ENCODE measurements at places on chromosomes 1 and 21. TPM values are rescaled to one million over a fixed set of nuclear protein-coding genes. Genes with fewer than 3 reads are reported as not detected.
A peak's percentile ranks its signal among the peaks of the same experiment; 100 is the strongest.

DNA sequence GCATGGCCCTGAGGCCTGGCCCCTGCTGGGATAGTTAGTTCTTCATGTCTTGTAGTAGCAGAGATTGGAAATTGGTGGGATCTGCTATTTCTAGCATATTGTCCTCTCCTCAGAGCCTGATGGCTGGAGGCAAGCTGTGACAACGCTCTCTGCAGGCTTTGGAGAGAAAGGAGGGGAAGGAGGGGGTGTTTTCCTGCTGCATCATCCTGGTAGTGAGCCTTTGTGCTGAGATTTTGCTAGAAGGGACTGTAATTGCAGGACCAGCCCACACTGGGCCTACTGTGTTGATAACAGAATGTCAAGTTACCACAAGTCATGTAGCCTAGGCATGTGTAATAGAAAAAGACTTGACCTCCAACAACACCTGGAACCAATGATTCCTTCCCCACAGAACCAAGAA is 351.0 kb downstream of the SIPA1L2 start:
- DNase-seq, result no peak
- no peak overlapping the region for H3K4me3 ChIP-seq
- H3K4me1 ChIP-seq, result no peaks in the 10 kb centered on the region
- peaks cover 5% of the 10 kb centered on the region for H3K27me3 ChIP-seq

- peaks cover 49% of the 10 kb centered on the region for H3K4me1 ChIP-seq
- no peak for DNase-seq
- no peaks in the 10 kb centered on the region for H3K27me3 ChIP-seq
- H3K36me3 ChIP-seq, result peaks cover 3% of the 10 kb centered on the region
- no peak overlapping the region for H3K4me3 ChIP-seq
These were observed 4.3 kb downstream of the TAF5L start for GRCh38 chr1:229621663-229622062.

DNA sequence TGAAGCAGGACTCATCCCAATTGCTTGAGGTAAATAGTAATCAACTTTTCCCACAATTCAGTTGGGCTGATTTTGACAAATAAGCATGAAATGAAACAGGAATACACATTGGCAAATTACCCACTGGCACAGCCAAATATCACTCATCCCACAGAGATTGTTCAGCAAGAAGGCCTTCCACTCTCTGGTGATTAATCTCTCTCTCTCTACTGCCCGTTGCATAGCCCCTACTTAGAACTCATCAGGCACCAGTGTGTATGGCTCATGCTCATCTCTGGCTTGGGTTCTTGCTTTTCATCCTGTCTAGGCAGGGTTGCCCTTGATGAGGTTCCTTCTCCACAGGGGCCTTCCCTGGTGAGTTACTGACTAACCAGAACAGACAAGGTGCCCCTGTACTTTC is 1.1 kb downstream of the BSDC1 start:
- H3K27ac ChIP-seq, result peak overlapping the region; percentile 96
- DNase-seq, result peak; percentile 21
- H3K36me3 ChIP-seq, result no peaks in the 10 kb centered on the region

- H3K27me3 ChIP-seq, result peaks cover 27% of the 10 kb centered on the region
- H3K36me3 ChIP-seq, result no peaks in the 10 kb centered on the region
- no peak for DNase-seq
These were observed 5.0 kb downstream of the WNT3A start for GRCh38 chr1:228011721-228012311.

GRCh38 chr21:36477001-36477400 is 2.9 kb downstream of the CLDN14 start:
- H3K27ac ChIP-seq, result no peak overlapping the region
- H3K27me3 ChIP-seq, result peaks cover 7% of the 10 kb centered on the region
- H3K36me3 ChIP-seq, result no peaks in the 10 kb centered on the region

GRCh38 chr1:121414905-121415304 is 230.1 kb downstream of the SRGAP2C start:
- DNase-seq, result no peak
- no peaks in the 10 kb centered on the region for H3K4me1 ChIP-seq
- no peaks in the 10 kb centered on the region for H3K36me3 ChIP-seq
- no peak overlapping the region for H3K27ac ChIP-seq
- H3K4me3 ChIP-seq, result no peak overlapping the region

DNA sequence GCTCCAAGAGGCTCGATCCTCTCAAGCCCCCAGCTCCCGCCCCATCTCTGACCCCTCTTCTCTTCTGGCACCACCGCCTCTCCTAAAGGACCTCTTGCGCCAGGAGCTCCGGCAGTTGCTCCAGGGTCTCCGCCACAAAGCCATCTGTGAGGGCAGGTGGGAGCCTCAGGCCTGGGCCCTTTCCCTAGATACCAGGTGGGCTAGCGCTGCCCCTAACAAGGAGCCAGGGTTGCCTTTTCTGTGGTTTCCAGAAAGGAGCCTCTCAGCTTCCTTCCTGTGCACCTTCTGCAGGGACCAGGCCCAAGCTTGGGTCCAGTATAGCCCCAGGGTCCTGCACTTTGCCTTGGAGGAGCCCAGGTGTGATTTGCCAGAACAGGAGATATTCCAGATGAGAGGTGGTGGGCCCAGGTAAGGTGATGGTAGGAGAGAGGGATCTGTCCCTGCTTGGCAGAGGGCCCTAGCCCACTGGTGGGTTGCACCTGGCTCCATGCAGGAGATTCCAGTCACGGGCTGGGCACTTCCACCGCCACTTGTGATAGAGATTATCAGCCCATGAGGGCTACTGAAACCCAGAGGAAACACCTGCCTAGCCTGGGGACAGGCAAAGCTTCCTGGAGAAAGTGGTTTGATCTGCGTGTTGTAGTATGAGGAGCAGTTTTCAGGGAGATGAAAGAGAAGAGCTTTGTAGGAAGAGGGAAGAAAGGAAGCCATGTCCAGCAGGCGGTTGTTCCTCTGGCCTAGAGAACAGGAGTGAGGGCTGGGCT is 1.0 kb downstream of the CCDC24 start:
- no peaks in the 10 kb centered on the region for H3K27me3 ChIP-seq
- no peaks in the 10 kb centered on the region for H3K36me3 ChIP-seq
- peaks cover 12% of the 10 kb centered on the region for H3K4me1 ChIP-seq

GRCh38 chr1:26323382-26323781 is 5.6 kb downstream of the CD52 start:
- H3K27me3 ChIP-seq, result no peaks in the 10 kb centered on the region
- no peak for DNase-seq
- no peak overlapping the region for H3K4me3 ChIP-seq
- peaks cover 45% of the 10 kb centered on the region for H3K36me3 ChIP-seq

DNA sequence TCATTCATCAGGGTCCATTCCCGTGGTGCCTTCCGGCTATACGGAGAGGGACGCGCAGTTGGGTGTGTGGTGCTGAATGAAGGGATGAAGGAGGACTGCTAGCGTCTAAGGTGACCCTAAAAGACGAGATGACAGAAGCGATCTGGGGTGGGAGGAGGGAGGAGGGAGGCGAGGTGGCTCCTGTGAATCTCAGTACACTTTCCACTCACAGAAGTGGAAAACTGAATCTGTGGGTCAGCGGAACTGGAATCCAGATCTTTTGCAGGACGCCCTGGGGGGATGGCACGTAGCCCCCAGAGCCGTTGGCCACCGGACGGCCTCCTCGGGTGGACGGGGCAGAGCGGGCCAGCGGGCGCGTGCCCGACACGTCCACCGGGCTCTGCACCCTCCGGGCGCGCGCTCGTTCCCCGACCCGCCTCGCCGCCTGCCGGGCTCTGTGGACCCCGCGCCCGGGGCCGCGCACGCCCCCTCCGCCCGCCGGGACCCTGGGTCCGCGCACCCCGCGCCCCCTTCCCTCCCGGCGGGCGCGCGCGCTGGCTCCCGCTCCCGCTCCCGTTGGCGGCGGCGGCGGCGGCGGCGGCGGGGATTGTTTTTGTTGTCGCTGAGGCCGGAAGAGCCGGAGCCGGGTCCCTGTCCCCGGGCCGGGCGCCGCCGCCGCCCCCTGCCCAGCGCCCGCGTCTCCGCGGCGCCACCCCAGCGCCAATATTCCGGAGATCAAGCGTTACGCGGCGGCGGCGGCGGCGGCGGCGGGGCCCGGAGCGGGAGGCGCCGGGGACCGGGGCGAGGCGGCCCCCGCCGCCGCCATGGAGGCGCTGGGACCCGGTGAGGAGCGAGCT is at the start of gene AGO4:
TSS of gene AGO4 (plus strand) at position 403 of the 836 bp plus-strand sequence. CDS start at position 804, 401 bp downstream.
- H3K36me3 ChIP-seq, result no peaks in the 10 kb centered on the region
- peak within 1 kb of the TSS; percentile 81 for H3K27ac ChIP-seq
- H3K27me3 ChIP-seq, result no peaks in the 10 kb centered on the region
- DNase-seq, result peak; percentile 42

- peak; percentile 86 for DNase-seq
- no peak overlapping the region for H3K27ac ChIP-seq
- peaks cover 17% of the 10 kb centered on the region for H3K27me3 ChIP-seq
- H3K4me1 ChIP-seq, result no peaks in the 10 kb centered on the region
- H3K36me3 ChIP-seq, result no peaks in the 10 kb centered on the region
These were observed 89.0 kb upstream of the SERTAD4 start for GRCh38 chr1:210143465-210144062.

DNA sequence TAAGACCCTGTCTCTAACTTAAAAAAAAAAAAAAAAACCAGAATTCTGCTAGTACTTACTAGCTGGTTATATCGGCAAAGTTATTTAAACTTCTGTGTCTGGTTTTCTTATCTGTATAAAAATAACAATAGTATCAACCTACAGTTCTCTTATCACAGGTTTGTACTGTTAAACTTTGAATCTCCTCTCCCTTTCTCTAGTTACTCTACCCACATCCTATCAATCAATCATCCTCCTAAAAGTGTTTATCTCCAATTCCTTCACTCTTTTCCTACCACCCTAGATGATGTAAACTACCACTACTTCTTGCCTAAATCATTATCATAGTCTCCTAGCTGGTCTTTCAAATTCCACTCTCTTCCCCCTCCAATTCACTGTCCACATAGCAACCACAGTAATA is 27.6 kb downstream of the USP33 start:
- H3K27ac ChIP-seq, result no peak overlapping the region
- peaks cover 14% of the 10 kb centered on the region for H3K36me3 ChIP-seq
- H3K27me3 ChIP-seq, result no peaks in the 10 kb centered on the region
- no peak for DNase-seq

GRCh38 chr1:236686815-236687160 is 489 bp downstream of the ACTN2 start:
- no peak overlapping the region for H3K4me3 ChIP-seq
- no peak for DNase-seq
- H3K27me3 ChIP-seq, result peaks cover 39% of the 10 kb centered on the region
- H3K36me3 ChIP-seq, result no peaks in the 10 kb centered on the region
- H3K27ac ChIP-seq, result no peak overlapping the region

- peaks cover 82% of the 10 kb centered on the region for H3K27me3 ChIP-seq
- DNase-seq, result no peak
- H3K4me3 ChIP-seq, result peak within 1 kb of the TSS; percentile 67
- H3K27ac ChIP-seq, result peak within 1 kb of the TSS; percentile 0
- H3K36me3 ChIP-seq, result no peaks in the 10 kb centered on the region
- peaks cover 24% of the 10 kb centered on the region for H3K4me1 ChIP-seq
These were observed at the start of gene TAL1 for GRCh38 chr1:47232187-47232874. Gene TAL1 (minus strand): TSS chr1:47232225. CDS start chr1:47225888, 6,337 bp downstream.

DNA sequence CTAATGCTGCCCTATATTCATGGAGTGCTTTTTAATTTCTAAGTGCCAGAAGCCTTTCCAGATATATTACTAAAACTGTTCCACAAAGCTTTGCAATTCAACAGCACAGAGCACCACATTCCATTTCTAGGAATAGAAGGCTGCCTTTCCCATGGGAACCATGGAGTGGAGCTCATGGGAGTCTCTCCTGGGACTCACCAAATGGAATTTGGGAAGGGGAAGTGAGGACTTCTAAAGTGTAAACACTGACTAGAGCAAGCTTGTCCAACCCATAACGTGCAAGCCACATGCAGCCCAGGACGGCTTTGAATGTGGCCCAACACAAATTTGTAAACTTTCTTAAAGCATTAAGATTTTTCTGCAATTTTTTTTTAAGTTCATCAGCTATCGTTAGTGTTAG is 190.4 kb upstream of the TNR start:
- H3K27ac ChIP-seq, result no peak overlapping the region
- H3K4me3 ChIP-seq, result no peak overlapping the region
- H3K27me3 ChIP-seq, result no peaks in the 10 kb centered on the region
- H3K4me1 ChIP-seq, result no peaks in the 10 kb centered on the region
- DNase-seq, result no peak
- H3K36me3 ChIP-seq, result peaks cover 32% of the 10 kb centered on the region

DNA sequence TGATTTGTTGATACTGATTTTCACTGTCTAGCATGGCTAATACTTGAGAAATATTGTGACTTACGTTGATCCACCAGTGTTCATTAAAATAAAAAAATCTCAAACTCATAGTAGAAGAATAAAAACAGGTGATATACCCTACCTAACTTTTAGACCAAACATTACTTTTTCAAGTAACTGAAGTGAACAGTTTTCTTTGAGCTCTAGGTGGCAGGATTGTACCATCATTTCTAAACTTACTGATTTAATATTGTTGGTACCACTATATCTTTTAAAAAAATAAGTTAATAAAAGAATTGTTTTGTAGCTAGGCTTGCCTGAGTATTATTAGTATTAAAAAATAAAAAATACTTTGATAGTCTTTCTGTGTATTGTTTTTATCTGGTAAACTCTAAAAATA is 21.5 kb downstream of the CDC73 start:
- no peak for DNase-seq
- no peak overlapping the region for H3K4me3 ChIP-seq
- H3K4me1 ChIP-seq, result peaks cover 19% of the 10 kb centered on the region
- no peaks in the 10 kb centered on the region for H3K27me3 ChIP-seq
- H3K36me3 ChIP-seq, result peaks cover 36% of the 10 kb centered on the region

DNA sequence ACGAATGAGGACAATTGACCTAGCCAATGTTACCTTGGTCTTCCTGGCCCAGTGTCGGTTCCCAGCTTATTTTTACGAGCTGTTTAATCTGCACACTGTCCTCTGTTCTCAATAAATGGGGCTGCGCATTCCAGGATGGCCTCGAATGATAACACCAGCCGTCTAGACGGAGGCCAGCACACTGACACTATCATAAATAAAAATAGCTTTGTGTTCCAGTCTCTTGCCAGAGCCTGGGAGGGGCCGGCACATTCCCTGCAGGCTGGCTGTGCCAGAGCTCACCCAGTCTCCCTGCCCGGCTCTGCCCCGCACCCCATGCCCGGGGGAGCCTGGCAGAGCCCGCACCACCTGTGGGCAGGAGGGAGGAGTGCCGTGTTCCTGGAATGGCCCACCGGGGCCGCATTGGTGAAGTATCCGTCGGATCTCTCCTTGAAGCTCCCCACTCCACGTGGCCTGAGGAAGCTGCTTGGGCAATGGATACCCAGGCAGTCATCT is 92.1 kb downstream of the SPSB1 start:
- H3K4me1 ChIP-seq, result peaks cover 3% of the 10 kb centered on the region
- no peaks in the 10 kb centered on the region for H3K36me3 ChIP-seq
- no peak overlapping the region for H3K4me3 ChIP-seq
- no peaks in the 10 kb centered on the region for H3K27me3 ChIP-seq
- no peak overlapping the region for H3K27ac ChIP-seq

- H3K27ac ChIP-seq, result no peak overlapping the region
- DNase-seq, result no peak
- no peaks in the 10 kb centered on the region for H3K36me3 ChIP-seq
- H3K4me1 ChIP-seq, result no peaks in the 10 kb centered on the region
- H3K27me3 ChIP-seq, result peaks cover 9% of the 10 kb centered on the region
These were observed 182.9 kb upstream of the CSF3R start for GRCh38 chr1:36665478-36666080.

SLC50A1 gene
- 64.0 TPM for total RNA-seq

COL11A1 gene
- total RNA-seq, result not detected

BCAN gene
- not detected for total RNA-seq

HAPLN2 gene
- total RNA-seq, result not detected

CR1L gene
- not detected for total RNA-seq

ZBTB8A gene
- total RNA-seq, result not detected

SLFNL1 gene
- total RNA-seq, result 0.25 TPM
